Upper lobe of right lung (tissue), 1 donor: ENCODE measurements at places on chromosomes 11 and 22. TPM values are rescaled to one million over a fixed set of nuclear protein-coding genes. Genes with fewer than 3 reads are reported as not detected.

The OR6Q1 gene
- not detected for total RNA-seq

- no peak for DNase-seq
Measured at GRCh38 chr22:17707526-17707925, 66.7 kb downstream of the BID start.

DNA sequence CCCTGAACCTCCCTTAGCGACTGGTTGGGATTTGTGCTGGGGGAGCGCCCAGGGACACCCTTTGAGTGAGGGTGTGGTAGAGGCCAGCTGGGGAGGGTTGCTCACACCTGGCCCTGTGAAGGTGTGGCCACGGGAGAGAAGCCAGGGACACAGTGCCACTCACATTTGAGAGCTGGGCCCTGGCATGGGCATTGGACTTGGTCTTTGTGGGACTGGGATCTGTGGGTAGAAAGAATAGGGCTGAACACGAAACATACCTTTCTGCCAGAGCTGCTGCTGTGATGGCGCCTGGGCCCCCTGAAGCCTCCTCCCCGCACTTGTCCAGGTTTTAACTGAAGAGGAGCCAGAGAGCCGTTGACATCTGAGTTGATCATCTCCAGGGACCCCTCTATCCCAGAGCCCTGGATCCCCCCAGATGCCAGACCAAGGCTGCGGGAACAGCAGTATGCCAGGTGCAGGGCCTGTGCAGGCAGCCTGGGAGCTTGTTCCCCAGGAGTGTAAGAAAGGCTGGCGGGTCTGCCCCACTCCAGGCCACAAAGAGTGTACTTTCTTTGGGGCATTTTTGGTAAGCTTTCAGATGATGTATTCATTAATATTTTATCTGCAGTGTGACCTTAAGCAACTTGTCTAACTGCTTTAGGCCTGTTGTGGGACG, 284.1 kb downstream of the TBC1D22A start:
- DNase-seq: peak; percentile 57

The SCUBE2 gene
- total RNA-seq: 9.9 TPM

DNA sequence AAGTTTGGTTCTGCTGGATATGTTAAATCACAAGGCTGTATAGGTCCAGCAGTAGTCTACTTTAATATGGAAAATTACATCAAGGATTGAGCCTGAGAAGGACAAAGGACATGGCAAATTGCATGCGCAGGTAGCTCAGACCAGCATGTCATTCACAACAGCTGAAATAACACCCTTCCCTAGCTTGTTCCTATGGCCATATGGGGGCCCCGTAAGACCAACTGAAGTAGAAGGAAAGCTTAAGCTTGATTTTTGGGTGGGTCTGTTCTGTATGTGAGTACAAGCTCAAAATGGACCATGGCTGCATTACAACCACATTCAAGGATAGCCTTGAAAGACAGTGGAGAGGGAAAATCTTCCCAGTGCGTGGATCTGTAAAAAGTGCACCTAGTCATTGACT, 20.6 kb upstream of the PDE3B start:
- no peak for DNase-seq

DNA sequence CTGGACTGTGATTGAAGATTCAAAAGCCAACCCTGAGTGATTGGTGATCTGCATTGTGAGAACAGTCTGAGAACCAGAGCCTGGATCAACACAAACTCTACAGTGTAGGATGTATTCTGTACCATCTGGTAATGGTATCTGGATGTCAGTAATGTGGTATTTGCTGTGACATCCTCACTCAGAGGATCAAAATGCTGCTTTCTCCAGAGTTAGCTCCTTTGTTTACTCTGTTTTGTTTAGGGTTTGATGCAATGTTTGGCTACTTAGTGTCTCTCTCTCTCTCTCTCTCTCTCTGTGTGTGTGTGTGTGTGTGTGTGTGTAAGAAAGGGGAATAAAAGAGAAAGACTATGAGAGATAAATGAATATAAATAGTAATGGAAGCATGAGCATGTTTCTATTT, 24.3 kb downstream of the CASP4 start:
- DNase-seq: no peak

- peak; percentile 81 for DNase-seq
Measured at GRCh38 chr11:134282121-134283045, 6.2 kb downstream of the GLB1L3 start.

The P2RY6 gene
- 3.2 TPM for total RNA-seq

The TBX10 gene
- not detected for total RNA-seq

The MYRF gene
- total RNA-seq: 62.6 TPM

GRCh38 chr11:112961751-112962578, 745 bp downstream of the NCAM1 start:
- DNase-seq: peak; percentile 63
